Omental fat pad (tissue), 4 donors: ENCODE measurements at places on chromosomes 6 and 20. TPM values are rescaled to one million over a fixed set of nuclear protein-coding genes. Genes with fewer than 3 reads are reported as not detected.

Gene TRIM15
- not detected for total RNA-seq

Gene RPL7L1
- total RNA-seq: 112 TPM

GRCh38 chr20:63979229-63979556, 249 bp downstream of the SAMD10 start:
- DNase-seq: no peak

Gene HAO1
- not detected for total RNA-seq

Gene IPCEF1
- 1.9 TPM for total RNA-seq

DNA sequence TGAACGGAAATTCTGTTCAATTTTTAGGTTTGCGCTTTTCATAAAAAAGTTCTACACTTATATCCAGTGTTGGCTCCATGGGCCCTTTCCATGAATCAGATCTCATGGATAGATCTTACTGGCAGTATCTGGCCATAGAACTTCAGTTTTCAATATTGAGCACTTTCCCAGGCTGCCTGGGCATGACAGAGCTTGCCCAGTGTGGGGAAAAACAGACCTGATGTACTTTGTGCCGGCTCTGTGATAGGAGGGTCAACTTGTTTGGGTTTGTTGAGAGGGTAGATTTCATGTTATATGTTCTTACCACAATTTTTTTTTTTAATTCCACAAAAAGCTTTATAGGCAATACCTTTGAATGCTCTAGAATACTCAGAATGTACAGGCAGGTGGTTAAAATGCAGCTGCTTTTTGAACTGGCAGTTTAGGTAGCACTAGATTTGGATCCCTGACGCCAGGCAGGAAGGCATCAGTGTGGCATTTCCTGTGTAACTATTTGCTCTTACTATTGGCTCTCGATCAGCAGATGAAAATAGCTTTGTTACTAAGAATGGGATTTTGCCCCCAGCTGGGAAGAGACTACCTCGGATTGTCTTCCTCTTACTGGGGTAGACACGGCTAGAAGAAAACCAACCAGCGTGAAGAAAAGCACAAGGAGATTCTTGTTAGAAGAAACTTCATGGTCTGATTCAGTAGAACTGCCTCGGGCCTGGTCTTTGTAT, 404.9 kb upstream of the SOX4 start:
- no peak for DNase-seq

Gene PTK7
- 11.5 TPM for total RNA-seq

Gene RCAN2
- total RNA-seq: 2.5 TPM

- DNase-seq: no peak
Measured at GRCh38 chr6:708237-708598, 15.3 kb upstream of the EXOC2 start.

- no peak for DNase-seq
Measured at GRCh38 chr20:43263226-43263625, 73.5 kb upstream of the PTPRT start.
